A549 treated with ZK216348 at 1 μM for 4 hours (cell line): ENCODE measurements at places on chromosomes 4 and X. TPM values are rescaled to one million over a fixed set of nuclear protein-coding genes. Genes with fewer than 3 reads are reported as not detected.

GAGE2A gene
- total RNA-seq, result not detected in 5 replicates

SPON2 gene
- 0.13 to 0.69 TPM (median 0.34 TPM) in 4 of 5 replicates, not detected in the other for total RNA-seq

TCP11X2 gene
- not detected in 5 replicates for total RNA-seq

SPIN2B gene
- 8.5 to 11.0 TPM (median 9.6 TPM) in 5 replicates for total RNA-seq

VEGFC gene
- total RNA-seq, result 11.2 to 13.1 TPM (median 12.5 TPM) in 5 replicates

NKRF gene
- 14.9 to 19.6 TPM (median 17.0 TPM) in 5 replicates for total RNA-seq
